ENCODE measurements at places on chromosomes 4 and X. TPM values are rescaled to one million over a fixed set of nuclear protein-coding genes. Genes with fewer than 3 reads are reported as not detected.
A peak's percentile ranks its signal among the peaks of the same experiment; 100 is the strongest.

The ADH7 gene
- 0.24 TPM for total RNA-seq

GRCh38 chrX:119885554-119886428, 9.9 kb upstream of the AKAP14 start:
- no peaks in the 10 kb centered on the region for H3K4me1 ChIP-seq
- no peaks in the 10 kb centered on the region for H3K36me3 ChIP-seq
- no peaks in the 10 kb centered on the region for H3K27me3 ChIP-seq
- no peak overlapping the region for H3K4me3 ChIP-seq
- H3K27ac ChIP-seq, result no peak overlapping the region

DNA sequence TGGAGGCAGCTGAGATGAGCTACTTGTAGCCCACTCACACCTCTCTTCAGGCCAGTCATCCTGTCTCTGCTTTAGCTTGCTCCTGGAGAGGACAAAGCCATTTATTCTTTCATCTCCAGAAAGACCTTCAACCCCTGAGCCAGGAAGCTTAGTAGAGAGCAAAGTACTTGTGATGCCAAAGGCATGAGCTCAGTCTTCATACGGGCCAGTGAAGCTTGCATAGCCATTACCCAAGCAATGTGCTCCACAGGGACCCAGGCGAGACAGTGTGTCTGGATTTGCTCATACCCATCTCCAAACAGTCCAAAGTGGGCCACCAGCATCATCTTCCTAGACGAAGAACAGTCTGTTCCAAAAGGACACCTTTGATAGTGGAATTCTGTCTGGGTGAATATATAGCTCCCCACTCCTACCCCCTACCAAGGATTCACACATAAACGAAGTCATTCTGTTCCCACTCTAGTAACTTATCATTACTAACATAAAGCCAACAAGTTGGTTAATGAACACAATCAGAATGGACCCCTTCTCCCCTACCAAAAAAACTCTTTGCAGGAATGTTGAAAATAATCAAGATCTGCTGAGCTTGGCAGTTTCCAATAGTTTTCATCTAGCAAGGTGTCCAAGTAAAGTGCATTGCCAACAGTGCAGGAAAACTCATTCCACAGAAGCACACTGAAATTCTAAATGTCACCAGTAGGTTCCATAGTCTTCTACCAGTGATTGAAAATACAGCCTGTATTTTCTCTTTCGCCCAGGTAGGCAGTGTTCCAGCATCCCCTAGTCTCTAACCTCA, 6.7 kb downstream of the TNMD start:
- no peak for DNase-seq
- H3K27me3 ChIP-seq, result no peaks in the 10 kb centered on the region
- H3K4me1 ChIP-seq, result no peaks in the 10 kb centered on the region

DNA sequence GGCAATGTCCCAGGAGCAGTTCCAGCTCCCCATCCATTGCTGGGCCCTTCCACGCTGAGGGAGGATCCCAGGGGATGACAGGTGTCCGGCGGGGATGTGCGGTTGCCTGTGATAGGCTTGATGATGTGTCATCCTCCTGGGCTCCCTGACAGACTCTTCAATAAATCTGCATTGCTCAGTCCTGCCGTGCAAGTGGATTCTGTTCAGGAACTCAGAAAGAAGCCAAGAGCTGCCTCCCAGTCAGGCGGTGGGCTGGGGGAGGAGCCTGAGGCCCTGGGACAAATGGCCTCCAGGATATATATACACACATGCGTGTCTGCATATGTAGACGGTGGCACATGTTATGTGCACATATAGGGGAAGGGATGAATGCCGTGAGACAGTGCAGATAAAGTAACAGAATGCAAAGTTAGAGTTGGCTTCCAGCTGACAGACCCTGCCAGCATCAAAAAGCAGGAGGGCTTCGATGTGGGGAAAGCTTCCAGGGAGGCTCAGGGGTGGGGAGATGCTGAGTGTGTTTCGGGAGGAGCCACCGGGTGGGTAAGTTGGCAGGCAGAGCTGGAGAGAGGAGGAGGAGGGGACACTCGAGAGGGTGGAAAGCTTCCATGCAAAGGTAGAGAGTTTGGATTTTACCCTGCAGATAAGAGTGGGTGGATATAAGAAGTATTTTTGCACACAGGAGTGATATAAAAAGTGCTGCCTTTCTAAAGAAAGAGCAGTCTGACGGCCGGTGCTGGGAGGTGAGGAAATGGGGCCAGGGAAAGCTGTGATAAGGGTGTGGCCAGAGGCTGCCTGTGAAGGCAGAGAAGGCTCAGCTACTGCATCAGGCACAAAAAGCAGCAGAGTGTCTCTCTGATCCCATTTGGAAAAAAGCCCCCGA, 28.5 kb upstream of the CRMP1 start:
- no peak for DNase-seq
- no peaks in the 10 kb centered on the region for H3K36me3 ChIP-seq
- H3K4me1 ChIP-seq, result no peaks in the 10 kb centered on the region
- H3K27ac ChIP-seq, result no peak overlapping the region
- H3K27me3 ChIP-seq, result peaks cover 72% of the 10 kb centered on the region
- H3K4me3 ChIP-seq, result no peak overlapping the region

The KIF4A gene
- 1.4 TPM for total RNA-seq

DNA sequence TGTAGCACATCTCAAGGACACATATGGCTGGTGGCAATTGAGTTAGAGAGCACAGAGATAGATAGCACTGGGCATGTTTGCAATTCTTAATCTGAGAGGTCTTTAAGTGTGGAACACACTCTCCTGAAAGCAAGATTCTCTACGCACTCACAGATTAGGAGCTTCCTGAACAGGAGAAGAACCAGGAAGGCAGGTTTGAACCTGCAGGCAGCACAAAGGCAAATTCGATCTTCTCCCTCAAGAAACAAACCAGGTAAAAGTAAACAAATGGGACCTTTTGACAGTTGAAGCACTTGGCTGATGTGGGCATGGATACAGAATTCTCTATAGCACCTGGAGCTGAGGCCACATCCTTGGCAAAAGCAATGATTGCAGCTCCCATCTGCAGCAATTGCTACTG, 24.3 kb downstream of the HS3ST1 start:
- H3K4me3 ChIP-seq, result no peak overlapping the region
- DNase-seq, result no peak
- H3K36me3 ChIP-seq, result no peaks in the 10 kb centered on the region
- no peak overlapping the region for H3K27ac ChIP-seq

DNA sequence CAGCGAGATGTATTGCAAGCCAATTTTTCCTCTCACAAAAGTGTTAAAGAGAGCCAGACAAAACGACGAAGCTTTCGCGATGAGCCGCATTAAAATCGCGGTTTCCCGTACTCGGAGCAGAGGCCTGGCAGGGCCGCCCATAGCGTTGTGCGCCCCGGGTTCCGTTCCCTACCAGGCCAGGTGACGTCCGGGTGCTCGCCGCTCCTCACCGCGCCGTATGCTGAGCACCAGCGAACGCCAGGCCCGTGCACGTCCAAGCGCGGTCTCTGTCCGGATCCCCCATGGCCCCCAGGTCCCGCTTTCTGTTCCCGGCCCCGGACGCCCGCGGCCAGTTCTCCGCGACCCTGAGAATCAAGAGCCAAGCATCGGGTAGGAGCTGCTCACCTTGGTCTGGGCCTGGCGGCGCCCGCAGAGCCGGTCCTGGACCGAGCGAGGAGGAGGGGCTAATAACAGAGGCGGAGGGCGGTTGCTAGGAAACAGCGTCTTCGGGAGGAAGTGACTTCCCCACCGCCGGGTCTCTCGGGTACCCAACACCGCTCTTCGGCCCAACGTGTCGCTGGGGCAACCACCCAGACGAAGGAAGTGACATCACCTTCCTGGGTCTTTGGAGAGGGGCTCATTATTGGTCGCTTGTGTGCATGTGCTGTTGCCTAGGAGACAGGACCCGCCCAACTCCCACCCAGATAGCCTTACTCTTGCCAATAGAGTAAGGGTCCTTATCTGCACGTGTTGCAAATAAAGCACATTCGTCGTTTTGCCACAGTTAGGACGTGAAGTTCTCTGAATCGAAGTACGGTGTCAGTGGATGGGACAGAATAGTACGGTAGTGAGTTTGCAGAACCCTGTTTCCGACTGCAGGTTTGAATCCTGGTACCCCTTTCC, at the start of gene MAP9:
TSS of gene MAP9 (minus strand) at position 579 of the 882 bp plus-strand sequence. CDS start 1,115 bp downstream, outside the sequence.
- H3K4me1 ChIP-seq, result peaks cover 14% of the 10 kb centered on the region
- H3K4me3 ChIP-seq, result peak within 1 kb of the TSS; percentile 68
- peaks cover 8% of the 10 kb centered on the region for H3K27me3 ChIP-seq
- H3K27ac ChIP-seq, result no peak within 1 kb of the TSS
- DNase-seq, result peak; percentile 84
- H3K36me3 ChIP-seq, result no peaks in the 10 kb centered on the region
